PC-3 (cell line): ENCODE measurements at places on chromosomes 7 and 10. TPM values are rescaled to one million over a fixed set of nuclear protein-coding genes. Genes with fewer than 3 reads are reported as not detected.

CLCN1 gene
- 0.55 and 0.69 TPM in 2 replicates for total RNA-seq

LSM5 gene
- 24.8 and 38.9 TPM in 2 replicates for total RNA-seq

NKX1-2 gene
- 0.36 and 0.86 TPM in 2 replicates for total RNA-seq

AKR1C2 gene
- total RNA-seq = 0.66 TPM in 1 of 2 replicates, not detected in the other

LLCFC1 gene
- not detected in 2 replicates for total RNA-seq

MOSPD3 gene
- 9.4 and 19.4 TPM in 2 replicates for total RNA-seq

SLIT1 gene
- total RNA-seq = not detected in 2 replicates

BRI3 gene
- total RNA-seq = 52.5 and 55.0 TPM in 2 replicates
